ENCODE measurements at places on chromosomes 1 and 21. TPM values are rescaled to one million over a fixed set of nuclear protein-coding genes. Genes with fewer than 3 reads are reported as not detected.
A peak's percentile ranks its signal among the peaks of the same experiment; 100 is the strongest.

- DNase-seq = peak; percentile 60
These were observed 288.8 kb downstream of the DPYD start for GRCh38 chr1:97632075-97632474.

GRCh38 chr1:247173431-247173830 is 1.6 kb upstream of the ZNF124 start:
- DNase-seq = no peak

DNA sequence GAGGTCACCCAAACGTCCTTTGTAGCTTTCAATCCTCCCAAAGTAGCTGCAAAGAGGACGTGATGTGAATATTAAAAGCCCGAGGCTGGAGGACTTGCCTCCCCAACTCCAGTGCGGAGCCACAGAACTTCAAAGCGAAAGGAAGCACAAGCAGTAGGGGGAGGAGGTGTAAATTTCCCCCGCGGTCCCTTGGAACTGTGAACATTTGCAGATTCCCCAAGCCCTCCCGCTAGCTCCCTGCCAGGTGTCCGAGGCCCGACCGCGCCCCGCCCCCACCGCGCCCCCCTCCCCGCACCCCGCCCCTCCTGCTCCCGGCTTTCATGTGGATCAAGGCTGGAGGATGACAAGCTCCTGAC is 41.5 kb upstream of the HAO2 start:
- DNase-seq = no peak

GRCh38 chr1:203630697-203631096 is 4.1 kb downstream of the ATP2B4 start:
- no peak for DNase-seq

DNA sequence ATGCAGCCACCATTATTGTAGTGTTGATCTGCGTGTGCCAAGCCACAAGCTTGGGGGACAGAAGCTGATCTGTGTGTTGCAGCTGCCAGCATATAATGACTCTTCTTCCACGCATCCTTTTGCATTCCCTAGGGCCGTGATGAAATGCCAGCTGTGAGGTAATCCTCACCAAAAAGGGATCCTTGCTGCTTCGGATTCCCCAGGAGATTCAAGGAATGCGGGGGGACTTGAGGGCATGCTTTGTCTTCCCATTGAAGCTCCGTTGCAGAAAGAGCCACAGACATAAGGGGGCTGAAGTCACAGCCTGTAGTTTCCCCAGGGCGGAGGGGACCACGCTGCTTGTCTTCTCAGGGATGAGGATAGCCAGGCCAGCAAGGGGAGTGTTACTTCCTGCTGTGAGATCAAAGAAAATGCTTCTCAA is 281.6 kb upstream of the FMN2 start:
- no peak for DNase-seq

DNA sequence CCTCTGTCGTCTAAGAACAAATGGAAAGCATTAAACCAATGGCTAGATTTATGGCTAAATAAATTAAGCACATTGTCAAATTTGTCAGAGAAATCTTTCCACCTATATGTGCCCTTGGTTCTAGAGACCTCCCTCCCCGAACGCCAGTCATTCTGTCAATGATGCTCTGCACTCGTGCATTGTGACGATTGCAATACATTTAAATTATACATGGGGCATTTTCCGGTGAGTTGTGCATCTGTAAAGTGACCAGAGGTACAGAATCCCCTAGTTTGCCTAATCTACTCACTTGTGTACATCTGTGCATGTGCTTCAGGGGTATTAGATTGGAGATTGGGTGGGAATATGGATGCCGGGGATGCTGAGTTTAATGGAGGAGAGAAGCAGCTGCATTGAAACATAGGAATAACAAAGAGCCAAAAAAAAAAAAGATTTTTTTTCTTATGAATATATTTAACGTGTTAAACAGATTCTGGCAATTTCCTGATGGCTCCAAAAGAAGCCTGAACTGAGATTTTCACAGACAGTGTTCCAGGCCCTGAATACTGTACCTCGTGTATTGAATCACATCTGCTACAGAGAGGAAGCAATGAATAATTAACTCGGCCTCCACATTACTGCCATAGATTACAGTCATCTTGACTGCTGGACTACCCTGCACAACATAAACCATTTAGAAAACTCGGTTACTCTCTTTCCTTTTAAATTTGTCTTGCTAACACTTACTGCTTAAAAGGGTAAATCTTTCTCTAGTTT is 149.0 kb upstream of the C1orf87 start:
- no peak for DNase-seq

GRCh38 chr1:84436876-84437655 is 38.8 kb downstream of the DNASE2B start:
- no peak for DNase-seq

- no peak for DNase-seq
These were observed 33.1 kb downstream of the SIPA1L2 start for GRCh38 chr1:232596666-232597303.

- DNase-seq = no peak
These were observed 12.2 kb downstream of the NGF start for GRCh38 chr1:115325874-115326273.

DNA sequence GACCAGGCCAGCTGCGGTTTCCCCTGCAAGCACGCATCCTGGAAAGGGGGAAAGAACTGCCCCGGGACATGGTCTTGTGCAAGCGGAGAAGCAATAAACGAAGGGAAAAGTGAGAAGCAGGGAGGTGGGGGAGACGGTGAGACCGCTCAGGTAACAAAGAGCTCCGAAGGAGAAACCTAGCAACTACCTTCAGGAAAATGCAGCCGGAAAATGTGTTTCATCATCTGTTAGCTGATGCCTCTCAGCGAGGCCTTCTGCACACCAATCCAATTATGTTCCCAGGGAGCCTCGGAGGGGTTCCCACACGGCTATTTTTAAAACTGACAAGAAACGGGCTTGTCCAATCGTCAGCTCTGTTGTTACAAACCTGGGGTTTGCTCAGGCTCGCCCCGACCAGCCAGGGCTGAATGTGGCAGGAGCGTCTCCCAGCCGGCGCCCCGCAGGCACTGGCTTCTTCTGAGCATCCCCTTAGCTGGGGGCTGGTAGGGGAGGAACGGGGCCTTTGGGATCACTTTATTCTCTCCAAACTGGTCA is 3.4 kb downstream of the RIPK4 start:
- DNase-seq = no peak

CEPT1 gene
- 10.3 TPM for polyA plus RNA-seq

SERPINC1 gene
- not detected for polyA plus RNA-seq

RAD54L gene
- 10.6 TPM for polyA plus RNA-seq

All from IMR-90 (cell line).